ENCODE measurements at places on chromosomes 11 and 22.

DNA sequence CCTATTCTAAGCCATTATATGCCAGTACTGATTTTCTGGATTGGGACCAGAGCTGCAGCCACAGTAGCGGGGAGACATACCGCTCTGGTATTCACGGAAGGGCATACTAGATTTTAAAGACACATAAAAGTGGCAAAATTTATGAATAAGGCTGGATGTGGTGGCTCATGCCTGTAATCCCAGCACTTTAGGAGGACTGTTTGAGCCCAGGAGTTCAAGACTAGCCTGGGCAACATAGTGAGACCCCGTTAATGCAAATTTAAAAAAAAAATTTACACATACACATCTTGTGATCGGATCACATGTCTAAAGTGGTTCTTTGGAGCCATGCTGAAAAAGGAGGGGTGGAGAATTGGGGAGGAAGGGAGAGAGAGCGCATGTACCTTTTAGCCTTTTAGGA lies 9.0 kb downstream of the RPL27A start:
- DNase-seq, result no peak

DNA sequence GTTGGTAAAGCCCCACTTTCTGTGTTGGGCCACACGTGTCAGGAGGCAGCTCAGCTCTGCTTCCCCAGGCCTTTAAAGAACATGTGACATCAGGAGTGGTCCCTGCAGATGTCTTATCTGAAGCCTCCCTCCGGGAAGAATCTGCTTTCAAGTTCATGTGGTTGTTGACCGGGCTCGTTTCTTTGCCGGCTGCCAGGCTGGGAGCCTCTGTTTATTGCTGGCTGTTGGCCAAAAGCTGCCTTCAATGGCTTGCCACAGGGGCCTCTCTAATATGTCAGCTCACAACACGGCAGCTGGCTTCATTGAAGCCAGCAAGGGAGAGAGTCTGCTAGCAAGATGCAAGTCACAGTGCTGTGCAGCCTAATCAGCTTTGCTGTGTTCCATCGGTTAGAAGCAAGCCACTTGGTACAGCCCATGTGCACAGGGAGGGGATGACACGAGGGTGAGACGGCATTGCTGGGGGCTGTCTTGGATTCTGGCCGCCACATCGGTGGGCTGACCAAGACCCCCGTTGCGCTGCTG lies 14.6 kb downstream of the MRGPRF start:
- DNase-seq, result no peak

DNA sequence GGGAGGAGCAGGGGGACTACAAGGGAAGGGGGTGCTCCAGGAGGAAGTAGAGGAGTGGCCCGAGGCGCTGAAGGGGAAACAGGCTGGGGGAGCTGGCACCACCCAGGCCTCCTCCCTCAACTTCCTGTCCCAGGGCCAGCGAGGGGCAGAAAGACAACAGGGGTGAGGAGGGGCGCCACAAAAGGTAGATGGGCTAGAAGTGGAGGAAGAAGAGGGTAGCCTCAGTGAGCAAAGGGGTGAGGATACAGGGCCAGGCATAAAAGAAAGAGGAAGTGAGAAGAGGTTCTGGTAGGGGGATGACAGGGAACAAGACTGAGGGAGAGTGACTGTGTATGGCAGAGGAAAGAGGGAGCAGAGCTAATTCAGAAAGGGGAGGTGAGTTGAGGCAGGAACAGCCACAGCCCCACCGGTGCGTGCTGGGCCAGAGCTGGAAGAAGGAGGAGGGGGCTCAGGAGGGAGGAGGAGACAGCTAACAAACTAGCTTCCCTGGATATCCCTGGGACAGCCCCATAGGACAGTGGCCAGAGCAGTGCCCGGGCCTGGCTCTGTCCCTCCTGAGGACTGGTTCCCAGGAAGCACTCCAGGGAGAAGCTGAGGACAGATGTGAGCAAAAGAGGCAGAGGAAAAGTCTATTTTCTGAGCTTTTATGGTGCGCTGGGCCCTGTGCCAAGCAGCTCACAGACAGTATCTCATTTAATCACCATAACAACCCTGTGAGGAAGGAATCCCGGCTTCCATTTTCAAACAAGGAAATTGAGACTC lies 8.5 kb downstream of the DCHS1 start:
- no peak for DNase-seq

GRCh38 chr22:36865346-36865745 lies 4.5 kb downstream of the NCF4 start:
- DNase-seq, result no peak

DNA sequence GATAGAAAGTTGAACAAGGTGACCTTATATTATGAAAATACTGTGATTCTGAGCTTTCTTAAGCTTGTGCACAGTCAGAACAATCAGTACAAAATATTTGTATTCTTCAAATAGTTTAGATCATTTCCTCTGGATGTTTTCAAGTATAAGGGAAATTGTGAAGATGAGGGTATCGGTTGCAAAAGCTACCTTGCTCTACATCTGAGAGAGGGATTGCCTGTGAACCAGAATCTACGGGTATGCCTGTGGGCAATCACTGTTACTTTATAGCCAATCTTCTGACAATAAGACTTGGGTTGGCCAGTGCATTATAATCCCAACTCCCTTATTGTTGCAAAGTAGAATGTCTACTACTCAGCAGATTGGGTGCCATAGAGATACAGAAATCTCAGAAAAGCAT lies 90.5 kb downstream of the NTM start:
- DNase-seq, result no peak

GRCh38 chr11:20760811-20761210 lies 91.4 kb downstream of the NELL1 start:
- no peak for DNase-seq

GRCh38 chr22:43377896-43378704 lies 33.7 kb upstream of the MPPED1 start:
- no peak for DNase-seq

DNA sequence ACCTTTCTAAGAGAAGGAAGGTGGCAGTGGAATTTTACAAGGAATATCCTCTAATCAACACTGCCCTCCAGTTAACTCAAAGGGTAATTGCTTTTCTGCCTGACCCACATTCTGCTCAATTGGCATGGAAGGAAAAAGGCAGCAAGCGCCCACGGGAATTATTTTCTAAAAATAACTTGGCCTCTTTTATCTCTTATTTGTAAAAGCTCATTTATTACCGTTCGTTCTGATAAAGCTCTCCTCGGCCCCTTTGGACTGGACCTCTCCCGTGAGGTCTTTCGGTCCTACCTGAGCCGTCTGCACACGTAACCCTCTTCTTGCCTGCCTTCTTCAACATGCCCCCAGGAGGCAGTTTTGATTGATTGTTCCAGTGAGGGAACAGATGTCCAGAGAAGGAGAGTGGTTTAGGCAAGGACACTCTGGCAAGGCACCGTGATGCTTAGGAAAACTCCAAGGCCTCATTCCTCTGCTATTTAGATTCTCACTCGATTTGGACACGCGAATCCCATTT lies 53.2 kb upstream of the CRTAM start:
- DNase-seq, result no peak

- no peak for DNase-seq
Measured at GRCh38 chr11:46727952-46728658, 9.1 kb downstream of the F2 start.

- DNase-seq, result no peak
Measured at GRCh38 chr11:116261606-116262005, 511.2 kb downstream of the BUD13 start.

- no peak for DNase-seq
Measured at GRCh38 chr11:16857186-16857585, 118.7 kb downstream of the C11orf58 start.

DNA sequence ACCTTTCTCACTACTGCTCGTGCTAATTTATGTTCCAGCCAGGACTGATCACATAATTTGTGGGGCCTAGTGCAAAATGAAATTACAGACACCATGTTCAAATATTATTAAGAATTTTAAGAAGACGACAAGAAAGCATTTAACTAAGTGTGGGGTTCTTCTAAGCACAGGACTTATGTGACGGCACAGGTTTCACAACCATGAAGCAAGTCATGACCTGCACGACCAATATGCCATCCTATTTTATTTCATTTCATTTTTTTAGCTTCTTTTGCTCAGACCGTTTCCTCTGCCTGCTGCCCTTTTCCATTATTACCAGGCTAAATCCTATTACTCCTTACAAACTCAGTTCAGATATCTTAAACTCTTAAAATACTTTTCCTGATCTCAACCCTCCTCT lies 462.5 kb downstream of the AASDHPPT start:
- DNase-seq, result no peak

- DNase-seq, result no peak
Measured at GRCh38 chr11:90587896-90588295, 365.0 kb upstream of the CHORDC1 start.
